ENCODE measurements at places on chromosomes 2 and 18.

- DNase-seq, result no peak
Measured at GRCh38 chr2:211930331-211930730, 608.3 kb downstream of the ERBB4 start.

DNA sequence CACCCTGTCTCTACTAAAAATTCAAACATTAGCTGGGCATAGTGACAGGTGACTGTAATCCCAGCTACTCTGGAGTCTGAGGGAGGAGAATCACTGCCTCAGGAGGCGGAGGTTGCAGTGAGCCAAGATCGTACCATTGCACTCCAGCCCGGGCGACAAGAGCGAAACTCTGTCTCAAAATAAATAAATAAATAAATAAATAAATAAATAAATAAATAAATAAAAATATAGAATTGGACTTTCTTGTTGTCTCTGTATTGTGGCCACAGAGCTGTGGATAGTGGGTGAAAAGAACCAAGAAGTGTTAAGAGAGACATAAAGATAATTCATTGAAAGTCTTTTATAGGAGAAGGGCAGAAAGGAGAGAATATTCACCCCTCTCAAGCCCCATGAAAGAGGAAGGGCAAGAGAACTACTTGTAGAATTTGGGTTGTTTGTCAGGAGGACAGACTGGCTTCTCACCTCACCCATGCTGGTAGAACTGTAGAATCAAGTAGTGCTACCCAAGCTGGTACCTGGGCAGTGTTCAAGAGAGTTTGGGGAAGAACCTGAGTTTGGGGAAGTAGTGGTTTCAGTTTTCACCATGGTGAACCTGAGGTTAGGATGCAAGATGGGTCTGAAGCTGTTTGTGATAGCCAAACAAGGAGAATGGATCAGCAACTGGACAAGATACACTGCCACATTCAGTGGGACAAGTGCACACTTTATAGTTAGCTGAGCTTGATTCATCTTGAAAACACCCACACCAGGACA, 256.5 kb downstream of the CD226 start:
- DNase-seq, result no peak

DNA sequence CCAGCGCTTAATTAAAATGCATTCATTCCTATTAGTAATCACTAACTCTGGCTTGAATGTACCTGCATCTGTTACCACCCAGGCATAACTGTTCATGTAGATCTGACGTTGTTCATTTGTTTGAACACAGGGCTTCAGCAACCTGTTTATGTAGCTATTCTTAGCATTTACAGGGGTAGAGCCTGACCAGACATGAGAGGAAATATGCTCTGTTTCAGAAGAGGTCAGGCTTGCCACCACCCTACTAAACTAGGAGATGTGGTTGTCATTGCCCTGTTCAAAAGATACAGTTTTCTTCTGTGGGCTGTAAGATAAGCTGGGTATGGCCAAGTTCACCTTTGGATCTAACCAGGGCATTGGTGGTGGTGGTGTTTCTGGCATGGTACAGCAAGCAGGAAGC, 8.8 kb downstream of the MGAT5 start:
- DNase-seq, result no peak

GRCh38 chr2:146850746-146851145, 994.1 kb upstream of the ACVR2A start:
- no peak for DNase-seq

DNA sequence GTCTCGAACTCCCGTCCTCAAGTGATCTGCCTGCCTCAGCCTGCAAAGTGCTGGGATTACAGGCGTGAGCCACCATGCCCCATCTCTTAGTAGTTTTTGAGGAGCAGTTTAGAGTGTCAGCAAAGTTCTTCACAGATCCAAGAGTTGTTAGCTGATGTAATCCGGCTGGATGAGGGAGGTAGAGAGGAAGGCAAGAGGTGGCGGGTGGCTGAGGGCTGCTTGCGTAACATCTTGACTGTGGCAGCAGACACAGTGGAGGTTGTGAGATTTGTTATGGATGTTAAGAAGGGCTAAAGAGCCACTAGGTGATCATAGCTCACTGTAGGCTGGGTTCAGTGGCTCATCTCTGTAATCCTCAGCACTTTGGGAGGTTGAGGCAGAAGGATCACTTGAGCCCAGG, 19.5 kb upstream of the FAM136A start:
- no peak for DNase-seq

DNA sequence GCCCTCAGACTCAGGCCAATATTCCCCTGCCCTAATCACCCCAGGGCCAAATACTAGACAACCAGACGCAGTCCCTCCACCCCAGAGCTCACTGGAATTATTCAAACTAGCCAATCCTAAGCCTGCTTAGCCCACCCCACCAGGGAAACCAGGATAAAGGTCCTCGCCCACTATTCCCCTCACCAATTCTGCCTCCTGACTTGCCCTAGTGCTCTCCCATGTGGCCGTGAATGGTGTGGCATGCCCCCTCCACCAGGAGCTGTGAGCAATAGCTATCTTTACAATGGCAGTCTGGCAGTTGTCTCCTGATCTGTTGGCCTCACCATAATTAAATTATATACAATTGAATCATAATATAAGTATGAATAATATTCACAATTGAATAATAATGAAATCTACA, 42.3 kb downstream of the FAM124B start:
- no peak for DNase-seq

GRCh38 chr2:241563571-241563980, 5.0 kb downstream of the BOK start:
- DNase-seq, result no peak

All from activated naive CD4-positive, alpha-beta T cell (primary cell).